Stomach (tissue), 19 donors: ENCODE measurements at places on chromosomes 3 and 15. TPM values are rescaled to one million over a fixed set of nuclear protein-coding genes. Genes with fewer than 3 reads are reported as not detected.

TJP1 gene
- polyA plus RNA-seq, result 12.3 TPM

ADAMTSL3 gene
- 2.6 TPM for polyA plus RNA-seq

CFAP91 gene
- polyA plus RNA-seq, result 1.8 TPM

TERC gene
- polyA plus RNA-seq, result not detected

UBA7 gene
- polyA plus RNA-seq, result 56.2 TPM

KBTBD13 gene
- not detected for polyA plus RNA-seq

DPPA2 gene
- not detected for polyA plus RNA-seq

CX3CR1 gene
- 0.06 TPM for polyA plus RNA-seq

GOLGA8G gene
- polyA plus RNA-seq, result 0.03 TPM

HYAL1 gene
- 6.3 TPM for polyA plus RNA-seq

C15orf62 gene
- 4.5 TPM for polyA plus RNA-seq

SEMA3G gene
- 2.3 TPM for polyA plus RNA-seq

SMC4 gene
- polyA plus RNA-seq, result 52.7 TPM

VGLL3 gene
- polyA plus RNA-seq, result 0.60 TPM

ROPN1B gene
- 0.13 TPM for polyA plus RNA-seq

PARP15 gene
- 1.3 TPM for polyA plus RNA-seq

DOCK3 gene
- polyA plus RNA-seq, result 0.06 TPM

MORC1 gene
- polyA plus RNA-seq, result not detected

LOXL1 gene
- 25.8 TPM for polyA plus RNA-seq

CLRN1 gene
- not detected for polyA plus RNA-seq

NUSAP1 gene
- polyA plus RNA-seq, result 18.5 TPM
